DND-41 (cell line): ENCODE measurements at places on chromosomes 12 and 14.
A peak's percentile ranks its signal among the peaks of the same experiment; 100 is the strongest.

DNA sequence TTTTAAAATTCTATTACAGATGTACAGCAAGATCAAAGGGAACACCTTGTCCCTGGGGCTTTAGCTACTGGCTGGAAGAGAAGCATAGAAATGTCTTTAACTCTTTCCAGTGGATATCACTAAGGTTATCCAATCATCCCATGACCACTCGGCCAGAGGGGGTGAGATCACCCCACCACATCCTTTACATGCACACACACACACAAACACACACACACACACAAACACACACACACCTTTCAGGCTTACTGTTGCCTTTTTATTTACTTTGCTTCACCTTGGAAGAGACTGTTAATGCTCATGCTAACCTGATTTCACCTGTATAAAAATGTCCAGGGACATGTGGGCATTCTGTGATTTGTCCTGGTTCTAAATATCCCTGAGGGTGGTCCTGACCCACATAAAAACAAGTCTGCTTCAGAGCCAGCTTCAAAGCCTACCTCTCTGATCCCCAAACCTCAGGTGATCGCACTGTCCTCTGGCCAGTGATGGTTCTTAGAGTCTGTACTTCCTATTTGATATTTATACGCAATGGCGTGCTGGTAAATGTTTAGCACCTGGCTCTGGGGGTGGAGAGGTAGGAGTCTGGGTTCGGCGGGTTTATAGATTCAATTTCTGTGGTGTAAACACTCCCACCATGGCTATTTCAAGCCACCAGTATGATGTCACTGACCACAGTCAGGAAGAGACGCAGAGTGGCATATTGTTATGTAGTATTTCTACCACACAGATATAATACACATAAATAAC, 166.1 kb upstream of the EEA1 start:
- DNase-seq = no peak

DNA sequence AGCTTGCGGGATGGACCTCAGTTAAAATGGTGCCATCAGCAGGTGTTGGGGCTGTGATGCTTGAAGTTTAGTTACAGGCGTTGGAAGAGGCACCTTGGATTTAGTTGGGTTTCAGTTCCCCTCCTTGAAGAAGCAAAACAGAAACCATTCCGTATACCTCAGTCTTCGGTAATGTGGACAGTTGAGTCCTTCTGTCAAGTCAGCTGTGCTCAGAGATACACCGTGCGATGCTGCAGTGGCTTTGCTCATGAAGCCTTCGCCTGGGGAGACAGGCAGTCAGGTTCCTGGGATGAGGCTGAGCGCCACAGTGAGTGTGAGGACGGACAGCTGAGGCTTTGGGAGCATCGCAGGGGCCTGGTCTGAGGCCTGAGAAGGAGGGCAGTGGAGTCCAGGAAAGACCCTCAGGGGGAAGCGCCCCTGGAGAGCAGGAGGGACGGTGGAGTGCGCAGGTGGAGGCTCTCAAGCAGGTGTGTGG, 7.4 kb downstream of the RAN start:
- no peak for DNase-seq

DNA sequence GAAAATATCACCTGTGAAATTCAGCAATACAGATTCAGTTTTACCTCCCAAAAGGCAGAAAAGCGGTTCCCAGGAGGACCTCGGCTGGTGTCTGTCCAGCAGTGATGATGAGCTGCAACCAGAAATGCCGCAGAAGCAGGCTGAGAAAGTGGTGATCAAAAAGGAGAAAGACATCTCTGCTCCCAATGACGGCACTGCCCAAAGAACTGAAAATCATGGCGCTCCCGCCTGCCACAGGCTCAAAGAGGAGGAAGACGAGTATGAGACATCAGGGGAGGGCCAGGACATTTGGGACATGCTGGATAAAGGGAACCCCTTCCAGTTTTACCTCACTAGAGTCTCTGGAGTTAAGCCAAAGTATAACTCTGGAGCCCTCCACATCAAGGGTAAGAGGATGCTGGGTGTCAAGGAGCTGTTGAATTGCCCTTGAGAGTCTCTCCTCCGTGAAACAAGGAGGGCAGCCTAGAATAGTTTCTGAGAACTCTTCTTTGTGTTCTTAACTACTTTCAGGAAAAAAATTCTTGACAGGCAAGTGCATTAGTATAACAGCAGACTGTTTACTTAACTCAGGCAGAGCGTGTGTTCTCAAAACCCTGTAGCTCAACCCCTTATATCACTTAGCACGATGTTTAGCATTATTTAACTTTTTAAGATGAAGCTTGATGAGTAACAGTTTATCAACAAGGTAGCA, 7.7 kb downstream of the TDP1 start:
- no peak for DNase-seq

DNA sequence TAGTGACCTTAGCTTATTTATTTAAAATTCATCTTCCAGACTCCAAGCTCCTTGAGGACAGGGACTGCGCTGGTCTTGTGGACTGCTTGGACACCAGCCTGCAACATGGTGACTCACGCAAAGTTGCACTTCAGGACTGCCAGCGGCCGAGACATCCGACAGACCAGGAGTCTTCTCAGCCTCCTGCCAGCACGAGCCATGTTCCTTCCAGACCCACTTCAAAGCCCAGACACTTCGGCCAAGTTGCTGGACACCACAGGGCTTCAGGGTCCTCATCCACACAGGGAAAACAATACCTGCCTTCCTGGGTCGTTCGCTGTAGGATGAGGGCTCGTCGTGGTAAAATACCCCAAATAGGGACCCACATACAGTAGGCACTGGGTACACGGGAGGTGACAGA, 88.7 kb downstream of the BCL11B start:
- DNase-seq = no peak

GRCh38 chr12:25072906-25073650, 121.9 kb downstream of the DNAI7 start:
- DNase-seq = no peak

GRCh38 chr12:93683410-93683809, 6.2 kb downstream of the CRADD start:
- no peak for DNase-seq

DNA sequence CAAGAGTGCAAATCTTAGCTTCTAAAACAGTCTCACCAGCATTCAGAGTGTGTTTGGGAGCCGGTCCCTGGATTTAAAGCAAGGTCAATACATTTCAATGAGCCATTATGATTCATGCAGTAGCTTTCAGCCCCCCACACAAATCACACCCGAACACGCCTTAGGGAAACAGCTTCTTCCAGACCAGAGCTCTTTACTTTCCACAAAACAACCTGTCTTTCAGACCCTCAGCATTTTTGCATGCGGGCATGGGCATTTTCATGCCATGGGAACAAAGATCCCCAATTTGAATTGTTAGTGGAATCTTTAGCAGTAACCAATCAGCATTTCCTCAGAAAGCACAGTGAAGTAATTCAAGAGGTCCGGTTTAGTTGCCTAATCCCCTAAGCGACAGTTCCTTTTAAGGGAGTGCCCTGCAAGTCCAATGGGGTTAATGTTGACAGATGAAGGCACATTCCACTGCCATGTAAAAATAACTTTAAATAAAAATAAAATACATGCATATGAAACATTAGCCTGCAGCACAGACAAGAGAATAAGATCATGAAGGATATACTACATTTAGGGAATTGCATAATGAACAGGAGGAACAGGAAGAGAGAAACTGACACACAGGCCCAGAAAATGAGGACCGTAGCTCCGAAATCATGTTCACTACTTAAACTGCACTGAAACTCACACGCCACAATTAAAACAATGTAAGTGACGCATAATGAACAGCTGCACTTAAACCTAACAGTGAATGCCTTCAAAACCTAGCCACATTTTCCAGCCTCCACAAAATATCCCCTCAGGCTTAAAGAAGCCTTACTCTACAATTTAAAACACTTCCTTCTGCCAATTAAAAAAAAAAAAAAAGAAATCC, 4.0 kb downstream of the VPS37B start:
- DNase-seq = no peak

DNA sequence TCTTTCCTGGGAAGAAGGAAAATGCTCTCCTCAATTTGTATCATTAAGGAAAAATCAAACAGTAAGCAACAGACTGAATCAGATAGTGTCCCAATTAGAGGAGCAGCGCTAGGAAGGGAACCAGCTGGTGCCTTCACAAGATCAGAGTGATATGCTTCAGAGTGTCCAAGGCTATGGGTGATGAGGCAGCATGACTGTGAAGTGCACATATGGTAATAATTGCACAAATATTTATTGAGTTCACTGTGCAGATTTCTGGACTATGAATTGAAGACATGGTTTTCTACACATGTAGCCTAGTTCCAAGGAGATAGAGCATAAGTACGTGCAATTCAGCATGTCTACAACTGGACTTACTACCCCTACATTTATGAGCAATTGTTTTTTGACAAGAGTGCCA, 78.8 kb upstream of the EVL start:
- DNase-seq = no peak

- no peak for DNase-seq
Measured at GRCh38 chr14:22232933-22233332, 356.1 kb downstream of the DAD1 start.

DNA sequence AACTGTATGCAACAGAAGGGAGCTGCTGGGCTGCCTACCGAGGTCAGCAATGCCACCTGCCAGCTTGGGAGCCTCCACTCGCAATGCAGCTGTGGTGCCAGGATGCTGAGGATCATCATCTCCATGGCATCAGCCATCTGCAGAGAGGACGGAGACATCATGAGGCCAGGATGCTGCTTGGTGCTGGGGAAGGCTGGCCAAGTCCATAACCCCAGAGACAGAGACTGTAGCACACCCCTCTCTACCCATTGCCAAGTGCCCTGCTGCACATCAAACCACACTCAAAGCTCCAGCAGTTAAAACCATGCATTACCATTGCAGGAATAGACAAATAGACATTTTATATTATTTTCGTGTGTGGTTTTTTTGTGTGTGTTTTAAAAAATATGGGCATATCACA, 43.5 kb downstream of the SVOP start:
- no peak for DNase-seq

GRCh38 chr14:52369305-52369801, 55.2 kb downstream of the PTGER2 start:
- no peak for DNase-seq

GRCh38 chr14:103385929-103386712, 906 bp downstream of the MARK3 start:
- DNase-seq = peak; percentile 44

GRCh38 chr12:113899561-113900471, 66.3 kb downstream of the RBM19 start:
- DNase-seq = no peak

DNA sequence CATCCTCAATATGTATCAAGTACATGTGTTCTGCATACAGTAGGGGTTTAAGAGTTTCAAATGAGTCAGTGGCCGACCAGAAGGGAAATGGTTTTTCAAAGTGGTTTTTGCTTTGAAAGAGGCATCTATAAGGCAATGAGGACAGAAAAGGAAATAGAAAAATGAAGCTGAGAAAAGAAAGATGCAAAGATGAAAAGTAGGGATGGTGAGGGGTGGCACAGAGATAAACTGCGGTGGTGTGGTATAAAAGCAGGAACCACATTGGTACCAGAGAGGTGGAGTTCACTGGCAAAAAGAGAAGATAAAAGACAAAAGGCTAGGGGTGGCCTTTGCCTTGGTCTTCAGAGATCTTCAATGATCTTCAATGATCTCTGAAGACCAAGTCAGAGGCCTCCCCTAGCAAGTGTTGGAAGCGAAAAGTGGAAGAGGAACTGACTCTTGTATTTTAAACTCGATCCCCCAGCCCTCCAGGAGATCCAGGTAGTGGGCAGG, 144.0 kb upstream of the KRR1 start:
- DNase-seq = no peak

DNA sequence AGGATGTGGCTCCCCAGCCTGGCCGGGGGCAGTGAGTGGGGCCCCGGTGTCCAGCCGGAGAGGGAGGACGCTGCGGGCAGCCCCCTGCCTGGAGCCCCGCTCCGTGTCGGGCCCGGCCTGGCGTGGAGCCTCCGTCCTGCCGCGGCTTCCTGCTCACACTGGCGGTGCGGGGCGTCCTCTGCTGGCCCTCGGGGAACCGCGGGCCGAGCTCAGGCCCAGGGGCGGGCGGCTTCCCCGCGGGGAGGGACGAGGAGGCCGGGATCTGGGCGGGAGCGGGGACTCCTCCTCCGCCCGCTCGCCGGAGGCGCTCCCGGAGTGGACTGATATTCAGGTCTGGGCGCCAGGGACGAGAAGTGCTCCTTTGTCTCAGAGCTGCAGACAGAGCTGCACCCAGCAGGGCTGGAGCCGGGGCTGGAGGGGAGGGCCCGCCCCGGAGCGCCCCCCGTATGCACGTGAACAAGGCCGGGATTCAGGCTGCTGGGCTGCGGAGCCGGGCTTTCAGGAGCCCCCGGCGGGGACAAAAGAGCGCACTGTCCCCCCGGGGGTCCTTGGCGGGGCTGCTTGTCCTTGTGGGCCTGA, 2.2 kb downstream of the MMP17 start:
- no peak for DNase-seq

DNA sequence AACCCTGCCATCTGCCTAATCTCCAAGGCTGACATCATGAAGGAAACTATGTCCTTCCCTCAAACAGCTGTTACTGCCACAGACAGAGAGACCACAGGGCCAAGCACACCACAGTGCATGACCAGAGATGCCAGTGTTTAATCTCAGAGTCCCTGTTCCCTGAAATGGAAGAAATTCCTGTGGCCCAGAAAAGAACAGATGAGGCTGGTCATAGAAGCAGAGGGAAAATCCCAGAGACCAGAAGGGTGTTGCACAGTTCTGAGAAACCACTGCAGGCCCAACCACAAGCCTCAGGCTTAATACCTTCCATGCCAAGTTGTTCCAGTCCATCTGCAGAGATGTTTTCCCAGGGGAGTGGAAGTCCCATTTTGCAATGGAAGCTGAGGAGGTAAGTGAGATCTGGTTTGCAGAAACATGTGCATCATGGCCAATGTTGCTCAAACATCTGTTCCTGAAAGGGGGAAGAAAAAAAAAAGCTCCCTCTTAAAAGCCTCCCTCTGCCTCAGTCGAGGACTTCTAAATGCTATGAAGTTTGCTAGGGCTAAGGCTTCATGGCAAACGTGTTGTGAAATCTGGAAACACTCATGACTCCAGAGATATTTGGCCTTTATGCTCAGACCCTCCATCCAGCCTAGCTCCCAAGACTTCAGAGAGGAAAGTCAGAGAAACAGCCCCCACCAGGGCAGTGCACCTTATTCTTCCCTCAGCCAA, 98.6 kb downstream of the SCARB1 start:
- DNase-seq = no peak

GRCh38 chr12:52499806-52500560, 6.9 kb upstream of the KRT6A start:
- no peak for DNase-seq

GRCh38 chr12:88310069-88310468, 168.0 kb downstream of the TMTC3 start:
- no peak for DNase-seq

DNA sequence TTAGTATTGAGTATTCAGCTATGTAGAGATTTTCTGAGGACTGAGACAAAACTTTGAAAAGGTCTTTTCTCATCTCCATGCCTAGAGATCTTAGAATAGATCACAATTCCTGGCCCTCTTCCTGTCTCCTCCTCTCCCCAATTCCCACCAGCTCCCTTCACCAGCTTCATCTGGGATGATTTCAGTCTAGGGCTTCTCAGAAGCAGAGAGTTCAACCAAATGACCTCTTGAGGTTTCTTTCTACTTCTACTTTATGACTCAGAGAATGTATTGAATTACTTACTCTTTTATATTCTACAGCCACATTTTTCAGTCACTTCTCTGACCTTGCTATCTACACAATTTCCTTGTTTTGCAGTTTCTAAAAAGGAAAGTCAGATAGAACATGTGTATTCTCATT, 19.4 kb upstream of the SNX6 start:
- no peak for DNase-seq
